Skin of body (tissue), 3 donors: ENCODE measurements at places on chromosomes 1 and 21. TPM values are rescaled to one million over a fixed set of nuclear protein-coding genes. Genes with fewer than 3 reads are reported as not detected.

The CD1B gene
- not detected for total RNA-seq

The MYBPH gene
- 2.1 TPM for total RNA-seq

The CR1 gene
- total RNA-seq: 3.8 TPM

- DNase-seq: no peak
Measured at GRCh38 chr1:45960930-45961715, 157.7 kb downstream of the MAST2 start.

- no peak for DNase-seq
Measured at GRCh38 chr1:152870831-152871730, 7.0 kb upstream of the SMCP start.

- no peak for DNase-seq
Measured at GRCh38 chr1:38088791-38089190, 42.2 kb upstream of the POU3F1 start.

GRCh38 chr1:90709535-90709934, 7.6 kb downstream of the BARHL2 start:
- DNase-seq: no peak

GRCh38 chr1:19507516-19507915, 22.2 kb upstream of the CAPZB start:
- DNase-seq: no peak

DNA sequence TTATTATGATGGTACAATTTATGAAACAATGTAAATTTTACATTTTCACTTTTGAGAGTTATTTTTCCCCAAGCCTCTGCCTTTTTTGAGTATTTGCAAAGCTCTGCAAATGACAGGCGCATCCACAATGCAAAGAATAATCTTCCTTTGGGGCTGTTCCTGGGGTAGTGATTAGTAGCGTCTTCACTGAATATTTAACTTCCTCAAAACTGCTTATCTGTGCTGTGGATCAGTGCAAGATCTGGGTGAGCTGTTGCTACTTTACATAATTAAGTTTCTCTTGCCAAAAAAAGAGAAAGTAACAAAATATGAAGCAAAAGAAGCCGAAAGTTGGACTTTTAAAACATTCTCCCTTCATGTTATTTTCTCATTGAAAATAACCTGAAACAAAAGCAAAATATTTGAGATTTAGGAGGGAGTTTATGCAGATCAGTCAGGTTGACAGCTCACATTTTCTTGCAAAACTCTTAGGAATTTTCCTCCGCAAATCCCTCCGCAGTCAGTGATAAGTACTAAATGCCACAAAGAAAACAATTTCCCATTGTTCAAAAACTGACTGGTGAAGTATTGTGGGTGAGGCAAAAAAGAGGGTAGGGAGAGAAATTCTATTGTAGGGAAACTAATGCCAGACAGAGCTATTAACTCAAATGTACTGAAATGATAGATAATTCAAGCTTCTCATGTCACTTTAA, 276.4 kb upstream of the B3GALT2 start:
- no peak for DNase-seq

DNA sequence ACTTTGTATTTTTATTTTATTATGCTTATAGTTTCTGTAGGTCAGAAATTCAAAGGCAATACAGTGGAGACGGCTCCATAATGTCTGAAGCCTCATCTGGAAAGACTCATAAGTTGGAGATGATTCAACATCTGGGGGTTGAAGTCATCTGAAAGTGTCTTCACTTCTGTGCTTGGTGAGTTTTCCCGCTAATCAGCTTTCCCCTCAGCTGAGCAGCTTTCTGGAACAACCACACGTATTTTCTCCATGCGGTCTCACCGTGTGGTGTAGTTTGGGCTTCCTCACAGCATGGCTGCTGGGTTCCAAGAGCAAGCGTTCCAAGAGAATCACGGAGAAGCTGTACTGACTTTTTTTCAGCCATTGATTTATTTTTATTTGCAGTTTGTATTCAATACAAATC, 7.6 kb upstream of the DDI2 start:
- DNase-seq: no peak
